ENCODE measurements at places on chromosomes 13 and 19. TPM values are rescaled to one million over a fixed set of nuclear protein-coding genes. Genes with fewer than 3 reads are reported as not detected.

The RFPL4A gene
- not detected for total RNA-seq

The CFAP97D2 gene
- not detected for total RNA-seq

The SIGLEC10 gene
- 0.90 TPM for total RNA-seq

The VSTM2B gene
- total RNA-seq: not detected

The THSD8 gene
- total RNA-seq: not detected

The MICU2 gene
- 33.0 TPM for total RNA-seq

The CBY2 gene
- total RNA-seq: not detected

The VSTM1 gene
- total RNA-seq: not detected

The ANKRD24 gene
- total RNA-seq: 0.64 TPM

The ZNF90 gene
- 9.8 TPM for total RNA-seq

The S1PR2 gene
- 32.5 TPM for total RNA-seq

The FGF9 gene
- total RNA-seq: 0.59 TPM

The BST2 gene
- total RNA-seq: 84.6 TPM

The CDC34 gene
- total RNA-seq: 58.0 TPM
